ENCODE measurements at places on chromosomes 16 and 17.

- DNase-seq, result no peak
Observed at GRCh38 chr17:61326330-61326729, 73.3 kb upstream of the TBX2 start.

GRCh38 chr16:10949424-10949970 is 5.1 kb downstream of the CLEC16A start:
- no peak for DNase-seq

DNA sequence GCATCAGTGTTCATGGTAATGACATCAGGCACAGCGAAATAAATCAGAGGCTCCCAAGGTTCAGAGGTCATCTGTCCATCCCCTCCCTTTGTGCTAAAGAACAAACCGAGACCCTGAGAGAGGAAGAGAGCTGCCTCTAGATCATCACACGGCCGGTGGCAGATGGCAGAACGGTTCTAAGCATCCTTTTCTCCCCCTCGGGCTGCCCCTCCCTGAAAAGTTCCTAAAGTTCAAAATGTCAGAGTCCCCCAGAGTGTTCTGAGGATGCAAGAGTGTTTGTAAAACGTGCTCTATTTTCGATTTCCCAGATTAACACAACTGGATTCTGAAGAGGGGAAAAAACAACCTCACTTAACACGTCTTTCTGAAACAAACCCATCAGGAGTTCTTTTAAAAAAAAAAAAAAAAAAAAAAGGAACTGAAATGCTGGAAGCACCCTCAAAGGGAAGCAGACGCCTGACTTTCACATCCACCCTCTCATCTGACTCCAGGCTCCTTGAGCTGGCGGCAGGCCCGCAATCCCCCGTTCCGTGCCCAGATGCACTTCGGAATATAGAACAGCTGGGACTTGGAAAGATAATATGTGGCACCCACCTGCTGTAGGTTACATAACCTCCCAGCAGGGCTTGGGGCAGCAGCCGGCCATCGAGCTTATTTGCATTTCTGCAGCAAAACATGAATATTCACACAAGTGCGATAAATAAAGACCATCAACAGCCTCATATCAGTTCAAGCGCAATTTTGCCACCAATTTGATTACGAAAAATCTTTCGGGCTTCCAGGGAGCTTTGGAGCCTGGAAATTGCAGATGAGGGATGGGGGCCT is 115.5 kb upstream of the SMURF2 start:
- DNase-seq, result peak; percentile 46

DNA sequence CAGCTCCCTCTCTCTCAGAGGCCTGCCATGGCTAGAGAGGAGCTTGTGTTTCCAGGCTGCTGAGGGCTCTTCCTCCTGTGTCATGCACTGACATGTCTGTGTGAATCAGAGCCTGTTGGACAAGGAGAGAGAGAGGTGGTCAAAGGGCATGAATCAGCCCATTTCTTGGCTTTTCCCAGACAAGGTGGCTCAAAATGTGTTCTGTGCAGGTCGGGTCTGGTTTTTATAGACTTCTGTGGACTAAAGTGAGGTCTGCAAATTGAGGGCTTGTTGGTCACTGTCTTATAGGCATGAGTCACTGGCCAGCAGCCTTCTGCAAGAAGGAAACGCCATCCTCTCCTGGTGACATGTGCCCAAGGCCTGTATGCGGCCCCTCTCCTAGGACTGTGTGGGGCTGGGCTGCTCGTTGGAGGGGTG is 97.9 kb downstream of the FOXL1 start:
- no peak for DNase-seq

GRCh38 chr17:18184143-18185031 is 759 bp downstream of the ALKBH5 start:
- no peak for DNase-seq

DNA sequence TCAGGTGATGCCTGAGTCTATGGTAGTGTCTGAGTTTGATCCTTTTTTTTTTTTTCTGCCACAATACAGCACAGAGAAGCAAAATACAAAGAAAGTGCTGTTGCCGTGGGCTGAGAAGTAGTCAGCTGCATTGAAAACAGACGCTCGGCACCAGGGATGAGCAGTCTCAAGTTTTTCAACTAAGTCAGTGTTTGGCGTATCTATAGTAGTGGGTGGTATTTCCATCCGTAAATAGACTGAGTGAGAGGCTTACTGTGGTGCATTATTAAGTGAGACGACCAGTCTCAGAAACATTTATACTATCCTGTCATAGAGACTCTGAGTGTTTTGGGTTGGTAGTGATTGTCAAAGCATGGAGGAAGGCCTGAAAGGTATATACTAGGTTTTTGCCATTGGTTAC is 221.3 kb downstream of the SNX29 start:
- DNase-seq, result no peak

- DNase-seq, result no peak
Observed at GRCh38 chr16:30559690-30560089, 1.5 kb upstream of the ZNF764 start.

DNA sequence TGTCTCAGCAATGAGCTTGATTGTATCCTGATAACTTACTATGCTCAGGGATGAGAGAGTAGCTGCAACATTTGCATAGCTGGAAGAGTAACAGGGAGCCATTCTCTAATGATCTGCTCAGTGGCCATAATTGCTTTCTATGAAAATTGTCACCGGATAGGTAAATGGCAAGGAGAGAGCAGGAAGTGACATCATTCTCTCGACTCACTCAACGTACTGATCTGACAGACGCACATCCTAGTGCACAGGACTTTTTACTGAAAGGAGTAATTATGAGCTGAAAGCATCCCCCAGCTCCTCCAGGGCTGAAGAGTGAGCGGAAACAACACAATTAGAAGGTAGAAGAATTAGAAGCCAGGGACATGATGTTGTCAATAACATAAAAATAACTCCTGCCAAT is 71.8 kb downstream of the IRX5 start:
- no peak for DNase-seq

DNA sequence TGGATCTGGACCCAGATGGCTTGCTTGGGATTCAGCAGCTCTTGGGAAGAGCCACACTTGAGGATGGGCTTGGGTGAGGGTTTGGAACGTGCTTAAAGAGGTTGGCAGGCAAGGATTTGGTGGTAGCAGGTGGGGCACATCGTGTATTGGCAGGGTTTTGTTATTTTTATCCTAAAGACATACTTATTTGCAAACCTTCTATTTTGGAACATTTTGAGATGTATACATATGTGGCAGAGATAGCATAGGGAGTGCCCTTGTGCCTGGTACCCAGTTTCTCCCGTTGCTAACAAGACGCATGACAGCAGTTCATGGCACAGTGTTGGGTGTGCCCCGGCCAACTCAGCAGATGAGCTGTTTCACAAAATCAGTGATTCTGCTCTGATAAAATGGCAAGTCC is 9.1 kb downstream of the BANP start:
- DNase-seq, result no peak

- DNase-seq, result no peak
Observed at GRCh38 chr17:58275417-58275816, 5.3 kb downstream of the MPO start.

- no peak for DNase-seq
Observed at GRCh38 chr16:49355933-49356665, 17.5 kb upstream of the C16orf78 start.

DNA sequence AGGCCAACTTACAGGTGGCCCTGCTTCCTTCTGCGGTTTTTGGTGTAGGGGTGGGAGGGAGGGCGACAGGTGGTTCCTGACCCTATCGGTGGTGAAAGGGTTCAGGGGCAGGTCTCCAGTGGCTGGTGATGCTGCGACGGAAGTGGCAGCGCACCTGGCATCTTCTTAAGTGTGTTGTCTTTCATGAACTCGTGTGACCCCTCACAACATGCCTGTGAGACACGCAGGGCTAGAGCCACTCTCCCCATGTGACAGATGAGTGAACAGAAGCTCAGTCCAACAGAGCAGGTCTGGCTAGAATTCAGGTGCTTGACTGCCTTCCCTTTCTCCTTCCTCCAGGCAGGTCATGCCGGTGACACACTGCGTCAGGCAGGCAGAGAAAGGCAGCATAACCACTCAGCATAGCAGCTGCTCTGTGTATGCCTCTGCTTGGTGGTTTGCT is 8.0 kb downstream of the TNFAIP1 start:
- DNase-seq, result no peak

GRCh38 chr16:57645691-57646387 is 17.4 kb downstream of the ADGRG1 start:
- no peak for DNase-seq

GRCh38 chr16:24036038-24036543 is 200.3 kb downstream of the PRKCB start:
- no peak for DNase-seq

DNA sequence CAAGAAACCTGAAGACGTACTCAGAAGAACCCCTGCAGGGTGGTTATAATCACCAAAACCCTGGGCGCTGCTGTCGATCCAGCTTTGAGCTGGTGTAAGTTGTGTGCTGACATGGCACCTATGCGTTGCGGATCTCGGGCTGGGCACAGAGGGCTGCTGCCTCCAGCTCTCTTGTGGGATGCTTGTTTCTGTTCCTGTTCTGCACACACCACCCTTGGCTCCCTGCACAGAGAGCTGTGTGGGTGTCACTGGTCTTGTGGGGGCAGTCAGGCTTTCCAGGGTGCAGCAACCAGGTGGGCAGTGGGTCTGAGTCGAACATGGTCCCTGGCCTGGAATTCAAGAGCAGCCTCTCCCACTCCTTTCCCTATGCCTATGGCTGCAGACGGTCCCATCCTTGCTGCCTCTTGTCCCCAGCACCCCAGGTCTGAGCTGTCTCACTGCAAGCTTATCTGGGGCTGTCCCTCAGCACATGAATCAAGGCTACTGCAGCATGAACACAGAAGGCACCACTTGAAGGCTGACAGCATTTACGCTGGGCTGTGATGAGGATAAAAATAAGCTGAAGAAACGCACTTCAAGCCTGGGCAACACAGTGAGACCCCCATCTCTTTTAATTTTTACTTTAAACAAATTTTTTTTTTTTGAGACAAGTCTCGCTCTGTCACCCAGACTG is 20.1 kb downstream of the ZNF276 start:
- no peak for DNase-seq

DNA sequence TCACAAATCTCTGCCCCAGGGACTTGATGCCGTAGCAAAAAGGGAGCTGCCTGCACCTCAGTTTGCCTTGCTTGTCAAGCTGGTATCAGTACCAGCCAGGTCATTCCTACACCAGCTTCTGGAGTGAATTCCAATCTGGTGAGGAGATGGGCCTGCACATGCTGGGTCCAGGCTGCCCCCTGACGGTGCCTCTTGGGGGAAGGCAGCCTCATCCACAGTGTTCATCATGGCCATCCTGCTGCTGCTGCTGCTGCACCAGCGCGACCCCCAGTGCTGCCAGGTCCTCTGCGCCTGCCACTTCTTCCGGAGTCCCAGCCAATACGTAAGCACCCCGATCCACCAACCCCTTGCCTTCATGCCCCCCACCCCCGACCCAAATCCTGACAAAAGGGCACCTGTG is 8.3 kb downstream of the MRPL27 start:
- DNase-seq, result no peak

- DNase-seq, result no peak
Observed at GRCh38 chr17:78381601-78382232, 3.3 kb downstream of the PGS1 start.

DNA sequence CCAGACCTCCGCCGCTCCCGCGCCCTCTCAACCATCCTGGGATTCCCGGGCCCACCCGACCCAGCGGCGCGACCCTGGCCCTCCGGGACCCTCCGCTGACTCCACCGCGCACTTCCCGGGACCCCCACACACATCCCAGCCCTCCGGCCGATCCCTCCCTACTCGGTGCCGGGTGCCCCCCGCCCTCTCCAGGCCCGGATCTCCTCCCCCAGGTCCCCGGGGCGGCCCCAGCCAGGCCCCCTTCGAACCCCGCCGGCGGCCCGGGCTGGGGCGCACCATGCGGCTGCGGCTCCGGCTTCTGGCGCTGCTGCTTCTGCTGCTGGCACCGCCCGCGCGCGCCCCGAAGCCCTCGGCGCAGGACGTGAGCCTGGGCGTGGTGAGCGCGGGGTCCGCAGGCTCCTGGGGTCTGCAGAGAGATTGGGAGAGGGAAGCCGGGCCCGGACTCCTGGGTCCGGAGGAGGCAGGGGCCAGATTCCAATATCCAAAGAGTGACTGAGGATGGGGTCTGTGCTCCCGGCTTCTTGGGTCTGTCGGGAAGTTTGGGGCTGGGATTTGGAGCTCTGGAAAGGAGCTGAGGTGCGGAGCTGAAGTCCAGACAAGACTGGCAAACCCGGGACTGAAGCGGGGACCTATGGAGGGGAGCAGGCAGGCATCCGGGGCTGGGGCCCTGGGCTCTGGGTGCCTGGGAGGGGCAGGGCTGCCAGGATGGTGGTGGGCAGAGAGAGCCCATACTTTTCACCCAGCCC is 453 bp downstream of the MMP25 start:
- no peak for DNase-seq

- no peak for DNase-seq
Observed at GRCh38 chr16:1953734-1954133, 755 bp downstream of the RPL3L start.

- no peak for DNase-seq
Observed at GRCh38 chr17:42120161-42120769, 902 bp downstream of the KAT2A start.

GRCh38 chr17:73947281-73947965 is 256.1 kb upstream of the RPL38 start:
- DNase-seq, result no peak

DNA sequence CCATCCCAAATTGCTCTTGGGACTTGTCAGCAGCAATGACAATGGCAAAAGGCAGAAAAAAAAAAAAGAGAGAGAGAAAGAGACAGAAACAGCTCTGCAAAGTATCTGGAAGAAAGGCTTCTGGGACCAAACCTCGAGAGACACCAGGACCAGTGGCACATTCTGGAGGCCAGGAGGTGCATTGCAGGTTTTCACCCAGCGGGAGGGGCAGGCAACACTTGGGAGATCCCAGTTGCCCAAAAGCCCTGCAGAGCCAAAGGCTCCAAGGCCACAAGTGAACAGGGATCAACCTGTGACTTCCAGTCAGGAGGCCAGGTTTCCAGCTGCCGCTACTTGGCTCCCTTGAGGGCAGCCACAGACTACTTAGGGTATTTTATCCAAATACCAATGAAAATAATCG is 110.8 kb upstream of the CDH5 start:
- DNase-seq, result no peak

- no peak for DNase-seq
Observed at GRCh38 chr16:57889960-57890751, 80.8 kb downstream of the CNGB1 start.

GRCh38 chr17:61232871-61233270 is 166.8 kb upstream of the TBX2 start:
- no peak for DNase-seq

DNA sequence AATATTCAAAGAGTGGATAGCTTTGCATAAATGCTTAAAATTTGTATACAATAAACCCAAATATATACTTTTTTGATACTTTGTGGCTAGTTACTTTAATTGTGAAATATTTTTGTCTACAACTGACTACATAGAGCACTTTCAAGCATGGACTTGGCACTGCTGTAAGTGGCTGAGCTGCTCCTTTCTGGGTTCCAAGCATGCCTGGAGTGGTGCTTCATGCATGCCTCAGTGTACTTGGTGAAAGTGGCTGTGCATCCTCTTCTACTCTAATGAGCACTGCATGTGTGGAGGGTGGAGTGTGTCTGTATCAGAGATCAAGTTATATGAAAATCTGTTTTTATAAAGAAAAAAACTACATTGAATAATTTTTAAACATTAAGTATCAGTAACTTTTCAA is 94.1 kb downstream of the OMG start:
- DNase-seq, result no peak
